ENCODE measurements at places on chromosomes 16 and 17.
A peak's percentile ranks its signal among the peaks of the same experiment; 100 is the strongest.

- DNase-seq = no peak
Observed at GRCh38 chr16:4529085-4530060, 9.2 kb downstream of the CDIP1 start.

GRCh38 chr16:66923247-66923731 is 2.0 kb downstream of the RRAD start:
- DNase-seq = no peak

DNA sequence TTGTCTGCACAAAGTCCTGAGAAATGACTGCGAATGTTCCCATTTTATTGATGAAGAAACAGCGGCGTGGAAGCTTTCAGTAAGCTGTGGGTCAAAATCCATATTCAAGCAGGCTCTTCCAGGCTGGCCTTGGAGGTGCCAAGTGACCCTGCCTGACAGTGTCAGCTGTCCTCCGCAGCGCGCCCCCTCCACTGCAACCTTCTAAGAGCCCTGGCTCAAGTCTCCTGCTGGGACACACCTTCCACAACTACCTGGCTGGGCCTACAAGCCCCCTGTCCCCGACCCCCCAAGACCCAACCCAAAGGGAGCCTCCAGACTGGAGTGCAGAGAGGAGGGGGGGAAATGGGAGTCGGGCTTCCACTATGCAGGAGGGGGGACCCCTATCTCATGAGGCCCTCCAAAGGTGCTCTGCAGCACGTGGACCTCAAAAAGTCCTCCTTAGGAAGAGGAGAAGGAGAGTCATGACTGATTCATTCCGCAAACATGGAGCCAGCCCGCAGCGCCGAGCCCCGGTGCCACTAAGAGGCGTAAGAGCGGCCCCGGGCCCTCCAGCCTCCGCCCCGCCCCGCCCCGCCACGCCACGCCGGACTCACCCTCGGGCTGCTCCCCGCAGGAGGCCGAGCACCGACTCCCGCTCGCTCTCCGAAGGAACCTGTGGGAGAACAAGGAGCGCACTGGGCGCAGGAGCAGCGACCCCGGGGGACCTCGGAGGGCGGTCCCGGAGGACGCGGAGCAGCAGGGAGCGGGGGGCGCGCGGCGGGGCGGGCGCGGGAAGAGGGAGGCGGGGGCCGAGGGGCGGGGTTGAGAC is 574 bp downstream of the MPP3 start:
- no peak for DNase-seq

- DNase-seq = peak; percentile 59
Observed at GRCh38 chr17:3535253-3535995, 22.2 kb downstream of the TRPV3 start.

DNA sequence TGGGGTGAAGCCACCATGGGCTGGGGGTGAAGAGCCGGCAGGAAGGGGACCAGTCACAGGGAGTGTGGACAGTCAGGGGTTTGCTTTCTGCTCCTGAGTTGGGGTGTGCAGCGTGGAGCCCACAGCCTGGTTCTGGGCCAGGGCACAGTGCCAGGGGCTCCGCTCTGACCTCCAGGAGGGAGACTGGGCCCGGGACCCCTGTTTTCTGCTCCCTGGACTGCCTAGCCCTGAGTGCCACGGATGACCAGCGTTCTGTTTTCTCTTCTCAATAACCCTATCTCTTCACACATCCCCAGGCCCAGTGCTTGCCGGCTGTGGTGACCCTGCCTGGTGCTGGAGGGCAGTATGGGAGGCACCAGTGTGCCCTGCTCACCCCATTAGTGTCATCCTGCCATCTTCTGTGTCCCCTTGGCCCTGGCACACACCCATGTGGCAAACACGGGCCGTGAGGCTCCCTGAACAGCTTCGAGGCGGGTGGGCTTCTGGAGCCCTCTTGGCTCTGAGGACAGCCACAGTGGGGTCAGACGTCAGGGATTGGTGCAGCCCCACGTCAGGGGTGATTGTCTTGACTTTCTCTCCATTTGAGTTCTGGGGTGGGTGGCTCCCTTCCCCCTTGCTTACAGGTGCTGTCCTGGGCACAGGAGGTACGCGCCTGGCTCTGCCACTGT is 1.1 kb downstream of the CEMP1 start:
- no peak for DNase-seq

GRCh38 chr17:4527134-4527533 is 28.1 kb downstream of the MYBBP1A start:
- DNase-seq = no peak

DNA sequence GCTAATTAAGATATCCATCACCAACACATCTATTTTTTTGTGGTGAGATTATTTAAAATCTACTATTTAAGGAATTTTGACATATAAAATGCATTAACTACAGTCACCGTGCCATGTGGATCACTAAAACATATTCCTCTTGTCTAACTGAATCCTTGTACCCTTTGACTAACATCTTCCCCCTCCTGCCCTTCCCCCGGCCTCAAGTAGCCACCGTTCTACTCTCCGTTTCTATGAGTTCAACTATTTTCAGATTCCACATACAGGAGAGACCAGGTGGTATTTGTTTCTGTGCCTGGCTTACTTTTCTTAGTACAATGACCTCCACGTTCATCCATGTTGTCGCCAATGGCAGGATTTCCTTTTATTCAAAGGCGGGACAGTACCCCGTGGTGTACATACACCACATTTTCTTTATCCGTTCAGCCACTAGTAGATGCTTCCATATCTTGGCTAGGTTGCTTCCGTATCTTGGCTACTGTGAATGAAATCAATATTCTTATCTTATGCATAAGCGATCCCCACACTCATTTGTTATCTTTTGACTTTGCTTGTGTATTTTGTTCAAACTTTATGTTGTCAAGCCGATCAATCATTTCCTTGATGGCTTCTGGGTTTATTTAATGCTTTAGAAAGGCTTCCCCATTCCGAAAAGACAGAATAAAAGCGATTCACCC is 134.7 kb downstream of the KCNJ12 start:
- DNase-seq = peak; percentile 6

DNA sequence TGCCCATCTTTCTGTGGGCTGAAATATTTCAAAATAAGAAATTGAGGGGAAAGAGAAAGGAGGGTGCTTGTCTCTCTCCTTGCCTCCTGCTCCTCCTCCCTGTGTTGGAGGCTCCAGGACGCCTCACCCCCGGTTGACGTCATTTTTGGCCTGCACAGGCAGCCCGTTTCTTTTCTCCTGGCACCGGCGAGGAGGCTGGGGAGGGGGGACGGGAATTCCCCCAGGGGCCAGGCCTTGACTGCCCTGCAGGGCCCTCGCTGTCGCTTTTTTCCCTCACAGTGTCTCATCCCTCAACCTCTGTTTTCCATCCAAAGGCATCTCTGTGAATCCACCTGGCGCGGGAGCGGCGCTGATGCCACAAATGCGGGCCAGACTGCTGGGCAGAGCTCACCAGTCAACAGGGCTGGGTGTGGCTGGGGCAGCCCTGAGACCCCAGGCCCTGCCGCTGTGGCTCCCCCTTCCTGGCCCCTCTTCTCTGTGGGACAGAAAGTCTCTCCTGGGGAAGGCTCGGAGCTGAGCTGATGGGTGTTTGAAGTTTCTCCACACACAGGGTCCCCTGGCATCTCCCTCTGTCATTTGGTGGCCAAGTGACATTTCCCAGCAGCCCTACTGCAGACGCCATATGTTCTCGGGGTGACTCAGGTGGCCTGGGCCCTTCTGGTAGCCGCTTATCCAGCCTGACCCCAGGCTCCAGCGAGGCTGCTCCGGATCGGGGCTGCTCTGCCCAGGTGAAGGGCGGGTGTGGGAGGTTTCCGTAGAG is 16.0 kb downstream of the CENPX start:
- no peak for DNase-seq

DNA sequence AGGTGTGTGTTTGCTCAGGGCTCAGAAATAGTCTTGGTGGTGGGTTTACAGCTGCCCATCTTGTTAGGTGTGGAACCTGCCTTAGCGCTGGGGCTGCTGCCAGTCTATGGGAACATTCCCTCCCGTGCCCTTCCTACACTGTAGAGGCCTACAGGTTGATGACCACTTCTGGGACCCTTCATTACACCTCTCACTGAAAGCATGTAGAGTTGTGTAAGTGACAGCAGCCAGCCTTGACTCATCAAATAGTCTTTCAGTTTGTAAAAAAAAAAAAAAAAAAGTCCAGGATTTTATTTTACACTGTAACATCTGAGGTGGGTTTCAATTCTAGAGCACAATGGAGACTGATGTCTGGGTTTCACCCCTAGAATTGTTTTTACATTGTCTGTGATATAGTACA is 193.9 kb downstream of the SPECC1 start:
- no peak for DNase-seq

DNA sequence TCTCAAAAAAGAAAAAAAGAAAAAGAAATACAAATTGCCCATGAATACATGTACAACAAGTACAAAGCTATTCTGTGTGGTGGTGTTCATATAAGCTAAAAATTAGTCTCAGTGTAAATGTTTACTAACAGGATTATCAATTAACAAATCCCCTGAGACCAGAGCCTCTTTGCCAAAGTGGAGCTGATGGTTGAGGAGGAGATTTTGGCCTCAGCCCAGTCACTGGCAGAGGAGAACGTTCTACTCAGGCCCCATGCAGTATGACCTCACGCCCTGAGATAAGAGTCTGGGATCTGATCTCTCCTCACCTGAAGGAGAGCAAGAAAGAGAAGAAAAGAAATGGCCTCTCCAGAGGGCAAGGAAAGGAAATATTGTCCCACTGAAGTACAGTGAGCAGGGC is 35.5 kb upstream of the NOL11 start:
- DNase-seq = no peak

DNA sequence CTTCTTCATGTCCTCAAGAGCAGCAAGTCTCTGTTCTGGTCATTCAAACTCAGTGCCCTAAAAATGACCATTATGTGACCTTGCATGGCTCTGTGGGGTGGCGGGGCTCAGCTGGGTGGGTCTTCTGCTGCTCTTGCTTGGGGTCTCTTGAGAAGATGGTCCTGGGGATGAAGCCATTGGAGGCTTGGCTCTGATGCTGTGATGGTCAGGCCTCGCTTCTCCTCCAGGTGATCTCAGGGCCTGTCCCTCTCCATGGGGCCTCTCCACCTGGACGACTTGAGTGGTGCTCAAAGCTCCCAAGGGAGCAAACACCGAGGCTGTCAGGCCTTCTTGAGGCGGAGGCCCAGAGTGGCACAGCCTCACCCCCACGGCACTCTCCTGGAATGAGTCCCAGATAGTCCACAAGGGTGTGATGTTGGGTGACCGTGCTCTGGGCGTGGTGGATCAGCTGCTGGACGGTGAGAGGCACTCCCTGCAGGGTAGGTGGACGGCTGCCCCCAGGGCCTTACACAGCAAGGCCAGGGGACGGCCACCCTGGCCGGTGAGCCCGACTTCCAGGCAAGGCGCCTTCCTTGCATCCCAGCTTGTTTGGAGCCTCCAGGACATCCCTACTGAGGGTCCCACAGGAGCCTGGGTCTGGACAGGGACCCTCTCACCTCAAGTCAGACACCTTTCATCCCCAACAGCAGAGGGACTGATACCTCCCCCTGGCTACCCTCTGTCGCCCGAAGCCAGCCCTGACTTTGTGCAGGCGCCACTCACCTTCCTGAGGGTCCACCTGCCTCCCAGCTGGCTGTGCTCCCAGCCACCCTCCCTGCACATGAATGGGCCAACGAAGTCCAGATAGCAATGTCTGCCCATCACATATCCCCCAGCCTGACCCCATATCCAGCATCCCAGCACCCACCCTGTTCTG is 48.7 kb downstream of the USP22 start:
- no peak for DNase-seq

DNA sequence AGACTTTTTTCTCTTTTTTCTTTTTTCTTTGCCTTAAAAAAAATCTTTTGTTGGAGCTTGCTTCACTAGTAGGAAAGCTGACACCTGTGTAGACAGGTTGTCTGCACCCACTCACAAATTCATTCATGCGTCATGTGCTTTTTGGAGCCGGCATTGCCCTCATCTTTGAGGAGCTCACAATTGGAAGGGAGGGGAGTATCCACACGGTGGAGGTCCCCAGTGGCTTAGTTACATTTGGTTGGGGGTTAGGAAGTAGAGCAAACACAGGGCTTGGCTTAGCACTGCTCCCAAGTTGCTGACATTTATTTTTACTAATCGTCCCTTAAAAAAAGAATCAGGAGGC is 18.7 kb upstream of the MEIOB start:
- DNase-seq = no peak

DNA sequence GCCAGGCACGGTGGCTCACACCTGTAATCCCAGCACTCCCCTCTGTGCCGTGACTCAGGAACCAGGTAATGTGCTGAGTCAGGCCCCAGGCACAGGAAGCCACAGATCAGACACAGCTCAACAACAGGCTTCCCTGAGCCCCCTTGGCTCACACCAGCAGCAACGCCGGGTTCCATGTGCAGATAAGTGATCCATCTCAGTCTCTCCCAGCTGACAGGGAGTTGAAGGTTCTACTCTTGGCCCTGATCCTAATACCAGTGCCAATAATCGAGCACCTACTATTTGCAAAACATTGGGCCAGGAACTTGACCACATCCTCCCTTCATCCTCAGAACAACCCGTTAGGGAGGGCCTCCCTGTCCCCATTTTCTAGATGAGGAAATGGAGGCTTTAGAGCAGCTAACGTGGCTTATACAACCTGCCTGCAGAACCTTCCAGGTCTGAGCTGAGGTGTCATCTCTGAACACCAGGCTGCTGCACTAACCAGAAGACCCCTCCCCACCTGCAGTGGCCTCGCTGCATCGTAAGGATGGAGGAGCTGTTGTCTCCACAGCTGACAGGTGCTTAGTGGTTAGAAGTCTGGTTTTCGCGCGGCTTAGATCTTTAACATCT is 64.8 kb upstream of the AMZ2 start:
- DNase-seq = peak; percentile 60

DNA sequence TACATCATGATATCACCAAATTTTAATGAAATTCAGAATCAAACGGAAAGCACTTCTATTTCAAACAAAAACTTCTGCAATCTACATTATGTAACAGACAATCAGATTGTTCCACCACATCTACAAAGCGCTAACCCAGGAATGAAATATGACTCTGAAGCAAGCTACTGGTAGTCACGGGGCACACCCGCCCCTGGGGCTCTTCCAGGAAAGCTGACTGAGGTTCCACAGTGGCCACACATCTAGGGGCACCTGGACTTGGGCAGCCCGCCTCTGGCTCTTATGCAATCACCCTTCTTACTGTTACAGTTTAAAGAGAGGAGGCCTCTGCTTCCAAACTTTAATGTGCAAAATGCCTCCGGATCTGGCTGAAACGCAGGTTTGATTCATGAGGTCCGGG is 27.5 kb downstream of the ZCCHC14 start:
- DNase-seq = no peak

DNA sequence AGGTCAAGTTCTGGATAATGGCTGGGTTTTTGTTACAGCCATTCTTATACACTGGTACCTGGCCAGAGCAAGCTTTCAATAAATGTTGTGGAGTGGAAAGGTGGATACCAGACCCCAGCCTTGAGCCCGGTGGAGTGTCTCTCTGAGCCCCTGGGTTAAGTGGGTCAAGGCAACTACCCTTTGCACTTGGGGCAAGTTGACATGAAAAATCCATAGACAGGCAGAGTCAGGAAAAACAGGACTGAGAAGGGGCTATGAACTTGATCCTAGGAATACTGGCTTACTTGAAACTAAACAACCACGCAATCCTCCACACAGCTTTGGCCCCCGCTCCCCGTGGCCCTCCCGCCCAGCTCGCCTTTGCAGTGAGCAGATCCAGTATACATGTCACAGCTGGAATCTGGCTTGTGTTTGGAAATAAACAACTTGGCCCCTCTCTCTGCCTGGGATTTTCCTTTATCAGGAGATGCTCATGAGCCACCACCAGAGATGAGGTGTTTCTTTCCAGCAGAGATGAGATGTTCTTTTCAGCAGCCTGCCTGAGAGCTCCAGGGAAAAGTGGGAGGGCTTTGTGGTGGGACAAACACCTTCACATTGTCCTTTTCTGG is 65.9 kb downstream of the KSR1 start:
- DNase-seq = no peak
